ENCODE measurements at places on chromosomes 2 and 18.
A peak's percentile ranks its signal among the peaks of the same experiment; 100 is the strongest.

DNA sequence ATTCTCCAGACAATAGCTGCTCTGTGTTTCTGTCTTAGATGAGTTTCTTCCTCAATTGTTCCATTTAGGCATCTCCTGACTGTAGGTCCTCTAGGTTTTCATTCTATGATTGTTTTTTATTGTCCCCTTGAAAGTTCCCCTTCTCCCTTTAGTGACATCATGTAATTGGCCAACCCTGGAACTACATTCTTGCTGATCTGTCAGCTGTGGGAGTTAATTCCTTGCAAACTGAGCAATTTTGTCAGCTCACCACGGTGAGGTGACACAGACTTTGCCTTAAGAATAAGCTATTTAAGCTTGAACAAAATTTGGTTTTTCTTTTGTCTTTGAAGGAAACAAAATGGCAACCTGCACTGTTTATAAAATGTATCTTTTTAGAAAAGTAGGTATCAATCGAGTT lies 95.9 kb downstream of the TXNL1 start:
- no peak for DNase-seq

DNA sequence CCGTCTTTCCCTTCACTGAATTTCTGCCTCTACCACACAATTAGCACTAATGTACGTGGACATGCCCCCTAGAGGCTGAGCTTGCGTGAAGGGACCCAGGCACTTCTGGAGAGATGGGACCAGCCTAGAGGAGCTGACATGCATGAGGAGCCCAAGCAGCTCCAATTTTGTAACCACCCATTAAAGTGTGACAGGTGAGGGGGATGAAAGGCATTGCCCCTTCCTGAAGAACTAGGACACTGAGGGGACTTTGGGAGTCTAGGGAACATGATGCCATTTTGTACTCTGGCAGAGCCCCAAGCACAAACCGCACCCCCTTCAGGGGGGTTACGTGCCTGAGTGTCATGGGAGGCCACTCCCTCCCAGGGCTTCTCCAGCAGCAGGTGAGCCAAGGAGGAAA lies 63.6 kb downstream of the HNRNPLL start:
- no peak for DNase-seq

- DNase-seq = no peak
These were observed 217.7 kb downstream of the GBX2 start for GRCh38 chr2:235950473-235950809.

GRCh38 chr2:82853299-82853698 lies 1605.8 kb downstream of the SUCLG1 start:
- DNase-seq = no peak

GRCh38 chr2:162885281-162886070 lies 46.9 kb upstream of the KCNH7 start:
- DNase-seq = no peak

DNA sequence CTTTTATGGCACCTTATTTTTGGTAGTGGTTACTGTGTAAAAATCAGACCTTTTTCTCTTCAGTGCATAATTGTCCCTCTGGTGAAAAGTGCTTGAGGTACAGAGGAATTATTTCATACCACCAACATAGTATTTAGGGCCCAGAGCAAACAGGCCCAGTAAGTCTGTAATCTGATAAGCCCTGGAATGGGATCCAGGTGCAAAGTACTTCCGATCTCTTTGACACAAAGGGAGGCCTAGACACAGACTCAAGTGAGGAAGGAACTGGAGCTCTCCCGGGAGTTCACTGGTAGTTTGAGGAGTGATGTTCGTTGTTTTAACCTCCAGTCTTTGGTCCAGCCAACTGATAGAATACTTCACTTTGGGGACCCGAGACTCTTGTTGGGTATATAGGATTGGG lies 57.4 kb downstream of the RAB31 start:
- DNase-seq = no peak

DNA sequence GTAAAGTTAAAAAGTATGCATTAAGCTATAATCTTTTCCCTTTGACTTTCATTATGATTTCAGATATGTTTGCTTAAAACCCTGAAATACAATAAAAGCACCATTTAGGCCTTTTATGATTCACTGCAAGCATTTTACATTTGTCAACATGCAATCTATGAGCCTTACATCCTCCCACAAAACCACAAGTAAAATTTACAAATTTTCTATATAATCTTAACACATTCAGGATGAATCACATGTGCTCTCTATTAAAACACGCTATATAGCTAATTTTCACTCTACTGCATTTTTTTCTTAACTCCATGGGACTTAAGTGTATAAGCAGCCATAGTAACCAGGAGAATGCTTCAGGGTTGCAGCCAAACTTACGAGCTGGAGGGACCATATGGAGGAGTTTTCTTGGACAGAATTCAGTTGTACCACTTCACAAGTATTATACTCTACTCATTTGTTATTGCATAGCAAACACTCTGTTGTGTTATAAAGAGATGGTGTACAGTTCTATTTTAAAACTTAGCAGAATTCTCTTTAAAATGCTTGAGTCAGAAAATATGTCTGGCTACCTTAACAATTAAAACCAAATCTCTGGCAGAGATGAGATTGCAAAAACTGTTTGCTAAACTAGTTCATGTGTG lies 293.2 kb downstream of the ALK start:
- DNase-seq = no peak

DNA sequence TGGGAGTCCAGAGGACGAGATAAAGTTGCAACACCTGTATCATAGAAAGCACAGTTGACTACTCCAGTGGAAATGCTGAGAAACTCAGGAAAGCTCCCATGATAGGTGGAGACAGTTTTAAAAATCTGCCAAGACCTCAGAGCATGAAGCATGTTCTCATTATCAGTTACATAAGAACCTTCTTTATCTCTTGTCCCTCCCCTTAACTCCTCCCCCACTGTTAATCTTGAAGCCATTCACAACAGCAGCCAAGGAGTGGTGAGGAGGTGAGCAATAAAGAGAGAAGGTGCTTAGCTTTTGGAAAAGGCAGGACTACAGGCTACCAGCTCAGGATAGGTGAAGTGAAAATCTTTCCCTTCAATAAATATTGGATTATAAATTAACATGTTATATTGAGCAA lies 657.9 kb downstream of the NYAP2 start:
- no peak for DNase-seq

- DNase-seq = peak; percentile 62
These were observed 103.5 kb upstream of the MAP3K20 start for GRCh38 chr2:172972005-172972619.

DNA sequence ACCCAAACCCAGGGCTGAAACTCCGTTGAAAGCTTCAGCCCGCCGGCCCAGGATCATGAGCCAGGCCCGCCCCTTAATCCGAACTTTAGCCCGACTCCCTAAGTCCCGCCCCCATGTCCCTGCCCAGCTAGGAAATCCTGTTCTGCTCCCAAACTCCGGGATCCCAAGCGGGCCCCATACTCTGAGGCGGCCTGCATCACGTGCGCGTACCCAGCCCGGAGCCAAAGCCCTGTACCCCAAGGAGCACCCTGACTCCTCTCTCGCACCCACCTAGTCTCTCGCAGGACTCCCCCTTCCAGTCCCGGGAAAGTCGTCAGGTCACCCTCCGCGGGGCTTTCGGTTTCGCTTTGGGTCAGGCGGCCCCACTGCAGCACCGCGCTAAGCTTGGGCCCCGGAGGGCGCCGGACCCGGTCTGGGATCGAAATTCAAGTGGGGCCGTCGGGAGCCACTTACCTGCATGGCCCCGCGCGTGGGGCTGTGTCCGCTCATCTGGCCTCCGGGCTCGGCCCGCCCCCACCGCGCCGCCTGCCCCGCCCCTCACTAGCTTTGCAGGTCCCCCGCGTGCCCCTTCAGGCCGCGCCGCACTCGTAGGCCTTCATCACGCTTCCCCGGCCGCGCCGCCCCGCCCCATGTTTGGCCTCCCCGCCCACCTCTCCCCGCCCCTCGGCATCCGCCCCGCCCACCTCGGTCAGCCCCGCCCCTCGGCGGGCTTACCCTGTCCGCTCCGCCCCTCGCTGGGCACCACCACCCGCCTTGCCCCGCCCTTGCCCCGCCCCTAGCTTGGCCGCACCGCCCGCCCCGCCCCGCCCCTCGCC lies at the start of gene DNPEP:
TSS of gene DNPEP (minus strand) at position 607 of the 815 bp plus-strand sequence. CDS start at position 489, 118 bp downstream.
- DNase-seq = peak; percentile 78

GRCh38 chr18:48947560-48947959 lies 3.2 kb downstream of the SMAD7 start:
- no peak for DNase-seq

GRCh38 chr2:134220344-134220974 lies 33.4 kb upstream of the MGAT5 start:
- DNase-seq = no peak

DNA sequence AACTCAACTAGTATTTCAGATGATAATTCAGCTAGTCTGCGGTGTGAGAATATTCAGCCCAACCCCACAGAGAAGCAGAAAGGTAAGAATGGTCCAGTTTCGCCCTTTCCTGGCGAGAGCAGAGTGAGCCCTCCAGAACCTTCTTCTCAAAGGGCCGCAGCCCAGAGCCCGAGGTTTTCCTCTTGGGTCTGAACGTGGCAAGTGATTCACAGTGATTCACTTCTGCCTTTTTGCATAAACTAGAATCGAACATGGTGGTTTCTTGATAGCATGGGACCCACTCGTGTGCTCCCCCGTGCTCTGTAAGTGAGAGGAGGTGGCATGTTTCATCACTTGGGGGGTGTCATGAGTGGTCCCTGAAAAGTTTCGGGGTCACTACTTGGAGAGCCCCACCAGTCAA lies 24.2 kb downstream of the TRAF3IP1 start:
- DNase-seq = no peak

DNA sequence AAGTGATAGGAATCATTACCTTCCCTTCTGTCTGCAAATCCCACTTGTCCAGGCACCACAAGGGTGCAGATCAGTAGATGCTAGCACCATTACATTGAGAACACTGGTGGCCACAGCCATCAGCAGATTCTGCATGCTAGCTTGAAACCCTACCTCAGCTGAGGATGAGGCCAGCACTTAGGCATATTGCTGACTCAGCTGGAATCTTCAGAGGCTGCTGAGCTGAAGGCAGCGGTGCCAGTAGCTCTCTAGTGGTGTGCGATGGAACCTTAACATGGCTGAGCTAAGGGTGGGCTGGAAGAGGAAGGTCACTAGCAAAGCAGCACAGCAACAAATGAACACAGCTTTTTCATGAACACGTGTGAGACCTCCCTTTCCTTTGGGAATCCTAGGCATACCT lies 19.0 kb upstream of the CPO start:
- no peak for DNase-seq

GRCh38 chr18:44536619-44537018 lies 144.1 kb upstream of the SETBP1 start:
- DNase-seq = no peak

DNA sequence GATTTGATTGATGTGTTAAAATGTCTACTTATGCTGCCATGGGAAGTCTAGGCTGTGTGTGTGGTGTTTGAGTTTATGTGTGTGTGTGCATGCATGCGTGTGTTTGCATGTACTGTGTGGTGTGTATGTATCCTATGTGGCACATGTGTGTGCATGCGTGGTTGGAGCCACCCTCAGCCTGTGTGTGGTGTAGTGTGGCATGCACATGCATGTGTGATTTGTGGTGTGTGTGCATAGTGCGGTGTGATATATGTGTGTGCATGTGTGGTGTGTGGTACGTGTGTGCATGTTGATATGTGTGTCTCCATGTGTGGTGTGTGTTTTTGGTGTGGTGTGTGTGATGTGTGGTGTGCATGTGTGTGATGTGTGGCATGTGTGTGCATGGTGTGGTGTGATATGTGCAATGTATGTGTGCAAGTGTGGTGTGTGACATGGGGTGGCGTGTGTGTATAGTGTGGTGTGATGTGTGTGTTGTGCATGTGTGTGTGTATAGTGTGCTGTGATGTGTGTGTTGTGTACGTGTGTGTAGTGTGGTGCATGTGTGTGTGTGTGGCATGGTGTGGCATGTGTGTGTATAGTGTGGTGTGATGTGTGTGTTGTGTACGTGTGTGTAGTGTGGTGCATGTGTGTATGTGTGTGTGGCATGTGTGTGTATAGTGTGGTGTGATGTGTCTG lies 66.6 kb upstream of the HDAC4 start:
- DNase-seq = no peak

- no peak for DNase-seq
These were observed 147.5 kb downstream of the NCKAP5 start for GRCh38 chr2:133420788-133421187.

DNA sequence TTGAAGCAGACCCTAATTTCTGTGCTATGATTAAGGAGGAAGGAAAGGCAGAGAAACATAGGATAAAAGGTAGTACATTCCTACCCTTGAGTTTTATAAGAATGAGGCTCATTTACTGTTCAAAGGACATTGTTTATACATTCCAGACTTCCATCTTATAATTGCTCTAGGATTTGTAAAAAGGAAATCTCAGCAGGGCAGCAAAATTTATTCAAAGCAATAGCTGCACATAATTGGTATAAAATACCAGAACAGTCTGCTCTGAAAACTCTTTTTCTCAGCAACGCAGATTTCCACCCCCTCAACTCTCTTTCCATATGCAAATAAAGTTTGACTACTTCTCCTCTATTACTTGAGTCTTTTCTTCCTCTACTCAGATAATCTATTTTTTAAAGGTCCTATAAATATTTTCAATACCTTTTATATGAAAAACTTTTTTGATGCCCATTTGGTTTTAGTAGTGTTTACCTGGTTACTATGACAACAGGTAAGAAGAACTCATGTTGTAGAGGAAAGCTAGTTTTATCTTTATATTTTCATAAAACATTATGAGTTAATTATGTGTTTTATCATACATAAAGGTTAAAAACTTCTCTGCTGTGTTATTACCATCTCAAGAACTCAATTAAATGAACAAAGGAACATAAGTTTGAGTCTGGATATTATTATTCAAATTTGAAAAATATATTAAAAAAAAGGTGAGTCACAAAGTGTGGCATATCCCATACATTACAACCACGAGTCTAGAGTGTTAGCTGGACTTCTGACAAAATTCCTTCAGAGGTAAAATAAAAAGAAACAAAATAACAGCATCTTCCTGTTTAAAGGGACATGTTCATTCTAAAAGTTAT lies 19.9 kb downstream of the RBMS1 start:
- no peak for DNase-seq

DNA sequence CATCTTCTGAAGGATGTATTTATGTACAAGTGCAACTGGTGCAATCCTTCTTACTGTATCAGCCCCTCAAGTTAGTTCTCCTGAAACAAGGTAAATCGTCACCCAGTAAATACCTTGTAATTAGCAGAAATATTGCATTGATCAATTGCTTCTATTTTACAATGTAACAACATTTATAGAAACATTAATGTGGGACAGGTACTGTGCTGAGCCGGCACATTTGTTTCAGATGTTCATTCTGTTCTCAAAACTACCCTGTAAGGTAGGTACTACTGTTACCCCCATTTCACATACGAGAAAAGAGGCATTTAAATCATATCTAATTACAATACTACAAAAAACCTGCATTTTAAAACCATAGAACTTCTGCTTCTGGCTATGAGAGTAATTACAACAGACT lies 19.5 kb downstream of the RTN4 start:
- DNase-seq = no peak

DNA sequence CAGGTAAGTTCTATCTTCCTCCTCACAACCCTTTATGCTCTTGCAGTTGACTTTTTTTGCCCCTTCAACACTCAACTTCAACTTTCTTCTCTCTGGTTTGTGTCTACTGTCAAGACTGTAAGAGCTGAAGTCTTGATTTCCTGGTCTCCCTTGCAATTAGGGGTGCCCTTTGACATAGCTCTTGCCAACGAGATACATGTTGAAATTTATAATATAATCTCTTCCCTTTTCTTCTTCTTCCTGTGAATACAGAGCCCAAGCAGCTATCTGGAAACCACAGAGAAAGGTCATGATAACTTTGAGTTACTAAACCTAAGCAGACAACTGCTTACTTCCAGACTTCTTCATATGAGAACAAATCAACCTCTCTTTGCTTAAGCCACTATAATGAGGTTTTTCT lies 163.5 kb downstream of the MC4R start:
- DNase-seq = no peak
